EH (cell line): ENCODE measurements at places on chromosomes 7 and 10.
A peak's percentile ranks its signal among the peaks of the same experiment; 100 is the strongest.

- DNase-seq, result no peak
Measured at GRCh38 chr10:28480628-28480965, 52.3 kb upstream of the WAC start.

- peak; percentile 87 for DNase-seq
Measured at GRCh38 chr7:112986256-112987031, 100.2 kb downstream of the GPR85 start.

- DNase-seq, result peak; percentile 44
Measured at GRCh38 chr7:123748171-123748733, 551 bp downstream of the WASL start.

- DNase-seq, result peak; percentile 72
Measured at GRCh38 chr7:142412551-142413193, 154.8 kb upstream of the PRSS58 start.

DNA sequence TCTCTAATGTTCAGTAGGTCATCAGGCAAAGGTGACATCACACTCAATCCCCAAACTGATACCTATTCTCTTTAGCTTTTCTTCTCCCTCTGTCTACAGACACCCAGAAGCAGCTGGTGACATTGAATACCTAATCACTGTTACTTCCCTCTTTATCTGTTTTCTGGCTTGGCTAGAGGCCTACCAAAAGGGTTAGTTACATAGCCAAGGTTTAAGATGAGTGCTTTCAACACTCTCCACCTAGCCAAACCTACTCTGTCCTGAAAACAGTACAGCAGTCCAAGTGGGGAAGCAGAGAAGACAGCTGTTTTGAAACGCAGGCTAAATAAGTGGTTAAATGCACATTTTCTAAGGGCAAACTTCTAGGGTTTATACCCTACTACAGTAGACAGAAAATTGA, 39.4 kb downstream of the CCNJ start:
- no peak for DNase-seq

DNA sequence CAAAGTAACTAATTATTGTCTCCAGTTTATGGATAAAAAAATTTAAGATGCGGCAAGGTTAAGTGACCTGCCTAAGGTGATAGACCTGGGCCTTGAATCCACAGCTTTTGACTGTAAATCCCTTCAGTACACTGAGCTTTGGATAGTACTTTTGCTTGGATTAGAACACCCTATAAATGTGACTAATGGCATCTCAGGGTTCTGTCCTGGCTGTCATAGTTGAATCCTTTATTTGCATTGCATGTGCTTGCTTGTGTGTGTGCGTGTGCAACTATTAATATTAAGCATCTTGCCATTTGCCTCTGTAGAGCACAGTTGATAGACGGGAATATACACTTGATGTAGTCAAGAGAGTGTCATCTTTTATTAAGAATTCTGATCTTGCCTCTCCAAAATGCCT, 228.0 kb downstream of the AUTS2 start:
- DNase-seq, result no peak

- DNase-seq, result peak; percentile 68
Measured at GRCh38 chr10:71312811-71313789, 6.0 kb upstream of the SLC29A3 start.

DNA sequence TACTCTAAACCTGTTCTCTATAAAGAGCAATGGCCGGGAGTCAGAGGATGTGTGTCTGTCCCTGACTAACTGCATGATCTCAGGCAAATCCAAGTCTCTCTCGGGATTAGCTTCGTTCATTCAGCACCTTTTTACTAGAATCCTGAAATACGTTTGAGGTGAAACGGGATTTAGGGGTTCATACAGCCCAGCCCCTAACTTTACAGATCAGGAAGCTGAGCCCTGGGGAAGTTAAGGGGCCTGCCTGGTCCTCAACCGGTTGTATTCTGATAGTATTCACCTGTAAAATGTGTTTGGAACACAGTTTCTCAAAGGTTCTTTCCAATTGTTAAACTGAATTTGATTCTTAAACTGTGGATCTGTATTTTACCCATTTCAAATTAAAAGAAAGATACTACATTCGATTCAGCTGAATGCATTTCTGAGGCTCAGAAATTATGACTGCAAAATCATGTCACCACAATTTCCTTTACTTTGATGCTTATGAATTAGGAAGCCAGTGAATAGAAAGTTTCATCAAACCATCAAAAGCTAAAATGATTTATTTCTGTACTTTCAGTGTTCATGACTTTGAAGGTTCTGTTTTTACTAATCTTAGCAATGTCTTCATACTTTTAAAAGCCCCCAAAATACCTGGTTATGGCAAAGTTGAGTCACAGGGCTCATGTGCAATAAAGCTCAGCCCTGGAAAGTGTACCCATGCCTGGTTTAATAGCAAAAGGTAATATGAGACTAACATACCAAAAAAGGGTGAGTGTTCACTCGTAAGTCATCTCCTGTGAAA, 28.9 kb upstream of the EZH2 start:
- no peak for DNase-seq

GRCh38 chr10:117373823-117374505, 1.3 kb downstream of the PDZD8 start:
- peak; percentile 61 for DNase-seq

GRCh38 chr7:36652431-36652830, 71.9 kb downstream of the AOAH start:
- DNase-seq, result no peak

DNA sequence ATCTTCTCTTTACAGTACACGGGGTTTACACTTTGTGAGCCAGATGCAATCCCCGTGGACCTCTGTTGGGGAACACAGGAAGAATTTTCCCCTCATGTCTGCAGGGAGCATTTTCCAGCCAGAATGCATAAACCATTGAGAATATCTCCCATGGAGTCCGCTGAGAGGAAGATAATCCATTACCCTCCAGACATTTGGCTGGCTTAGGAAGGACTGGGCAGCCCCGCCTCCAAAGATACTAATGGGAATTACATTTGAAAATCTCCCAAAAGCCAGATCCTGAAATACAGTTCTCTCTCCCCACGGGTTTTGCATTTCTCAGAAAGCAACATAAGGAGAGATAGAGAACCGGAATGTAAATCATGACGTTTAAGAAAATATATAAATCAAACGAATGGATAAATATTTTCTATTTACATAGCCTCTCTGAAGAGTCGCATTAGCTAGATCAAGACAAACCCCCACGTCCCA, 53.5 kb downstream of the TRIL start:
- peak; percentile 19 for DNase-seq

GRCh38 chr10:90125456-90126255, 424.3 kb downstream of the KIF20B start:
- DNase-seq, result peak; percentile 6

GRCh38 chr10:51691135-51691534, 8.3 kb downstream of the CSTF2T start:
- DNase-seq, result no peak

- DNase-seq, result no peak
Measured at GRCh38 chr7:91824201-91824600, 56.3 kb downstream of the MTERF1 start.

DNA sequence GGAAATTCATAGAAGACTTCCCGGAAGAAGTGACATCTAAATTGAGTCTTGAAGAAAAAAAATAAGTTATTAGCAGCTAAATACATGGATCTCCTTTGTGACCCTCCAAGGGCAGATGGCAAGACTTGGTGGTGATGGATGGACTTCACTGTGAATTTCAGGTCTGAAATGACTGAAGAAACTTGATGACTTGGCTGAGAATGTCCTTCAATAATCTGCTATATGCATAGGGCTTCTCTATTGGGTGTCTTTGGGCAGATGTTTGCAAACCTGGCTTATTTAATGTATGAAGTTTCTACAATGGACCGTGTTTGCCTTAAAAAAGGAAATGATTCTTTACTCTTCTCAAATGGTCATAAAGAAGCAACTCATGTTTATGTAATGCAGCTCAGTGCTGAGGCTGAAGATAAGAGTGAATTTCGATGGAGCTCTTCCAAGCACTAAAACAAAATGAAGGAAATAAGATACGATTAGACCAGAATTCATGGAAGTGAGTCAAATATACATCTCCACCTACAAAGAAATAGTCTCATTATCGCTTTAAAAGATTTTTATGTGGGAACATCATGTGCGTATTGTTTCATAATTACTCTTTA, 116.6 kb upstream of the WDR11 start:
- DNase-seq, result no peak

DNA sequence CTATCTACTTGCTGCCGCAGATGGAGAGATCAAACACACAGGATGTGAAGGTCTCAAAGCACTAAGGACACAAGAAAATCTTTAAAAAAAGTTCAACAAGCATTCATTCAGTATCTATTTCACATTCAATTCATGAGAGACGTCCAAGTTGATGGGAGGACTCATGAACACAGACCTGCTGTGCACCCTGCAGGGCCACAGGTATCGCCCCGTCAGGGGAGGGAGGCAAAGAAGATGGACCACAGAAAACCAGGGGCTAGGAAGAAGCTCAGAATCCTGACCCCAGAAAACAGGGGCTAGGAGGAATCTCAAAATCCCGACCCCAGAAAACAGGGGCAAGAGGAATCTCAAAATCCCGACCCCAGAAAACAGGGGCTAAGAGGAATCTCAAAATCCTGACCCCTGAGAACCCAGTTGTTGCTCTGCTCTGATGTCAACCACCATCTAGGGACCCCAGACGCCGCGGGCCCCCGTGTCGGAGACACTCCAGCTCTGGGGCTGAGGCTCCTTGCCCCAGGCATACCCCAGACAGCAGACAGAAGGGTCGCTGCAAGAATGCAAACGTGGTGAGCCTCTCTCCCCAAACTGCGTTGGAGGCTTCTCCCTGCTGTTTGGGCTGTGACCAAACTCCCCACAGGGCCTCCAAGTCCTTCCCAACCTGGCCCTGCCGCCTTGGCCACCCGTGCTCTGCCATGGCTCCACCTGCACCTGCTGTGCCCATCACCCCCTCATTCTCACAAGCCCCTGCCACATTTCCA, 197.6 kb downstream of the DIP2C start:
- no peak for DNase-seq

DNA sequence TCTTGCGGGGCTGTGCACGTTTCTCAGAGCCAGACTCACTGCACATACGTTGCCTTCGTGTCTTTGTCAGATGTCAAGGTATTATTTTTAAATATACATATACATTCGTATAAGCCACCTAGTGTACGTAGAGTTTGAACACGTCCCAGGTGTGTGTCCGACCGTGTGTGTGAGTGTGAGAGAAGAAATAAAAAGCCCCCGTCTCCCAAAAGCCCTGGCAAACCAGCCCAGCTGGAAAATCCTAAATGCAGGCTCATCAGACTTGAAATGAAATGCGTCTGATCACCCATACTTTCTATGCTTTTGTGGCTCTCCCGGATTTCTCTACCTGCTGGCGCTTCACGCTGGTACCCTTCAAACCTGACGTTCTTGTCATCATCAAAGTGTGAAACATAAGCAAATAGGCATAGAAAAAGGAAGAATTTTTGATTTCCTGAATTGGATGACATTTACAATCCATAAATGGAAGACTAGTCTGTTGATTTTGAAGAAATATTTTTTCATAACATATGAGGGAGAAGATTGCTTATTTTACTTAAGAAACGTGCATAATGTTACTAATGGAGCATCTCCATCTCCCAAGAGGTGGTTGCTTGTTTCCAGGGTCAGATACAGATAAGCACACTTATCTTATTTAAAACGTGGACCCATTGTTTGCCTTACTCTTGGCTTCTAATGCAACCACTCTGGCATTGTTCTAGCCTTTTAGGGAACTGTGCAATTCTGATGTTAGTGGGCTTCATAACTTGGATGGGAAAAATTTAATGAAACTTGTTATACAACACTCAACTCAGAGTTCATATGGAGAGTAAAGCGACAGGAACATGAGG, 971 bp downstream of the PRKG1 start:
- DNase-seq, result no peak

DNA sequence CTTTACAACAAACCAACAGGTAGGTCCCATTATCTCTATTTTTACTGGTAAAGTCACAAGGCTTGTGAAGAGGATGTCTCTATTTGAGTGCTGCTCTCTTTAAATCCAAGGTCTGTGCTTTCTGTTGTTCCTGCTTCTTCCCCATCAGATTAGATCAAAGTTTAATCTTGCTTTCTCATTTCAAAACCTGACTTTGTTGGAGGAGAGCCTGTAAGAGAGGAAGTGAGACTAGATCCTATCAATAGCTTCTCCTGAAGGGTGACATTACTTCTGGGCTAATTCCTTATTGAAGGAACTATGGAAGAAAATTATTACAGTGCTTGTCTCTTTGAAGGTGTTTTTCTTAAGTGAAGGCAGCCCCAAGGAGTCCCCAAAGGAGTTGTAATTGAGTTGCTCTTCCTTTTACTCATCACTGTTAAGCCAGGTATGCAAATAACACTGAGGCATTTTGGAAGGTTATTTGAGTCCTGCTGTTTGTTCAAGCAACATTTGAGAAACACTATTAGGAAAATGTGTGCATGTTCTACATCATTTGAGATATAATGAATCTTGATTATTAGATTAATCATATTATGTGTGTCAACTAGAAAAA, 146.2 kb upstream of the MBL2 start:
- no peak for DNase-seq

DNA sequence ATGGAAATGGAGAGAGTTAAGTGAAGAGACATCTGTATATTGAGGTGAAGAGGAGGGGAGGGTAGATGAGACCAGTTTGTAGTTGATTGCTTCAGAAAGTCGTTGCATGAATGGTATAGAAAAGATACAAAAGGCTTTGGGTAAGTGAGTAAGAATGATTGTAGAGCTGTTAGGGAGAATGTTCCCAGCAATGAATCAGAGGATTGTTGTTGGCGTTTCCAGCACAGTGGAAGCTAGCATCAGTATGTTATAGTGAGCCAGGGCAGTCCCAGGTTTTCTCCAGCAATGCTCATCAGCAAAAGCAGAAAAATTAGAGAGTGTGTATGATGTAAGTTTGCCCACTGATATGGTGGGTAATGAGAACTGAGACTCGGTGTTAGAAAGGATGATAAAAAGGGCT, 15.4 kb upstream of the CDK6 start:
- peak; percentile 16 for DNase-seq

DNA sequence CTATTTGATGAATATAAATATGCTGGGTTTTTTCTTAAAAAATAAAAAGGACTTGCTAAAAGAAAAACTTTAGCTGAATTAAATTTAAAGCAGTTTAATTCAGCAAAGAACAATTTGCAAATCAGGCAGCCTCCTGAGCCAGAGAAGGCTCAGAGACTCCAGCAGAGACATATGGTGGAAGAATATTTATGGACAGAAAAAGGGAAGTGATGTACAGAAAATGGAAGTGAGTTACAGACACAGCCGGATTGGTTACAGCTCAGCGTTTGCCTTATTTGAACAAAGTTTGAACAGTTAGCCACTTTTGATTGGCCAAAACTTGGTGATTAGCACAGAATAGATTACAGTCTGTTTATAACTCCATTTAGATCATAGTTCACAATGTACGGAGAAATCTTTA, 110.3 kb downstream of the GAD2 start:
- no peak for DNase-seq

- DNase-seq, result no peak
Measured at GRCh38 chr7:158021836-158022235, 565.8 kb downstream of the PTPRN2 start.

GRCh38 chr7:14841869-14842268, 60.7 kb downstream of the DGKB start:
- DNase-seq, result peak; percentile 25

GRCh38 chr7:130294314-130294713, 1.4 kb downstream of the CPA4 start:
- DNase-seq, result peak; percentile 50
